Foreskin melanocyte (primary cell): ENCODE measurements at places on chromosomes 1 and 21.

GRCh38 chr1:156709757-156710489 lies 4.5 kb upstream of the CRABP2 start:
- no peak for DNase-seq

DNA sequence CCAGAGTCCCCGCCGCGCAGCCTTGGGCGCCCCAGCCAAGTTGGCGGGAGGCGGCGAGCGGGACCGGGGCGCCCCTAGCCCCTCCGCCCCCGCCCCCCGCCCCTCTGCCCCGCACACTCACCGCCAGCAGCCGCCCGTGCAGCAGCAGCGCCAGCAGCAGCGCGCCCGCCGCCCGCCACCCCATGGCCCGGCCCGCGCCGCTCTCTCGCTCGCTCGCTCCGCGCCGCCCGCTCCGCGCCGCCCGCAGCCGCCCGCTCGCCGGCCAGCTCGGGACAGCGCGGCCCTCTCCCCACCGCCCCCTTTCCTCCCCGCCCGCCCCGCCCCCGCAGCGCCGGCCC lies at the start of gene HSPG2:
TSS of gene HSPG2 (minus strand) at position 277 of the 338 bp plus-strand sequence. CDS start at position 184, 93 bp downstream.
- DNase-seq = no peak

GRCh38 chr1:64975740-64976139 lies 9.4 kb upstream of the JAK1 start:
- DNase-seq = no peak

DNA sequence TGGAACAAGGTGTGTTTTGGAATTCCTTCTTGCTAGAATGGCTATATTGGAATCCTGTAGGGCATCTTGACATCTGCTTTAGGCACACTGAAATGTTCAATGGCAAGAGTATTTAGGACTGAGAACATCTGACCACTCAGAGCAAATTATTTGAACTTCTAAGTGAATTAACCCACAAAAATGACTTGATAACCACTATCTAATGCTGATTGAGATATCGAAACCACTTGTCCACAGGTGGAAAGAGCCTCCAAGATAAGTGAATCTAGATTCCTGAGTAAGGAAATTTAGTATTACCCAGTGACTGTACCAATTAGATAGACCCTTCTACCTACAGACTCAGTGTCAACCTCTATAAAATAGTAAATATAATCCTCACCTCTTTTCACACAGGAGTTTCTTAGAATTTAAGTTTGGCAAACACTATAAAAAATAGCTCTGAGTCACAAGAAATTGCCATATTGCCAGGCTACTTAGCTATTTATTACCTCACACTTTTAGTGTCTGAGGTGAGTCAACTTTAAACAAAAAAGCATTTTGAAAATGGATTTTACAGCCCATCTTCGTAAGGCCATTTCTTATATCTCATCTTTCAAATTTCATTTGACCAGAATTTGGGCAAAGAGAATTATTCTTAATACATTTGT lies 421.8 kb downstream of the PTBP2 start:
- DNase-seq = no peak

DNA sequence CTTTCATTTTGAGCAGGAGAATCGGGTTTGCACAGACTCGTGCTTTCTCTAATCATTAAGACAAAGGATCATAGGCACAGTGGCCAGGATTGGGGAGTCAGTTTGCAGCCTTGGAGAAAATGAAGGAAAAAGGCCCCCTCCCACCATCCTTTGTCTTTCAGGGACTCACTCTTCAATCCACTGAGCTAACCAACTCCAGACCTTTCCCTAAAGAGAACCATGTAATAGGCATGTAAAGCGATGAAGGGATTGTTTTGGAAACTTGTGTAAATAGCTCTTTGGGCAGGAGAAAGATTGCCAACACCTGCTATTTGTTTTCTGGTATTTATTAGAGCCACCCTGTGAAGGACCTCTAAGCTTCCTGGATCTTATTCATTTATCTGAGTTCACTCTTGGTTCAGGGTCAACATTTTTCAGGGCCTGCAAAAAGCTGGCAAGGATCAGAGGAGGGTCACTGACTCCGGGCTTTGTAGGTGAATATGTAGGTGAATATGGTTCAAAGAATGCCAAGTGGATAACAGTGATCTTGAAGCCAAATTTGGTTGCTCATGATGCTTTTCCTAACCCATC lies 192.6 kb upstream of the FGGY start:
- no peak for DNase-seq

DNA sequence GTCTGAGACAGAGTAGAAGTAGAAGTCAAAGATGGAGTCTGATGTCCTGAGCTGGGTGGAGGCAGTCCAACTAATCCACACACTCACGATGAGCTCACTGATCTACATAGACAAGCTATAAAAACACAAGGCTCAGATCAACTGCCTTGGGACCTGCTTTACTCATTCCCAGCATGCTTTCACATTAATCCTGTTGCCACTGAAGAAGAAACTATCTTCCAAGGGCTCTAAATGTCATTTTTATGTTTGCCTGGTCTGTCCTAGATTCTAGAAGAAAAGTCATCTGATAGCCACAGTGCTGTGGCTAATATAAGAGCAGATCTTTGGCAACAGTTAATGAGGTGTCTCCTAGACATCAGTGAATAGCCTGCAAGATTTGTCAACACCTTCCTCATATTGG lies 522.7 kb downstream of the NUF2 start:
- no peak for DNase-seq

- no peak for DNase-seq
These were observed 12.7 kb downstream of the CSF1 start for GRCh38 chr1:109923131-109923945.

DNA sequence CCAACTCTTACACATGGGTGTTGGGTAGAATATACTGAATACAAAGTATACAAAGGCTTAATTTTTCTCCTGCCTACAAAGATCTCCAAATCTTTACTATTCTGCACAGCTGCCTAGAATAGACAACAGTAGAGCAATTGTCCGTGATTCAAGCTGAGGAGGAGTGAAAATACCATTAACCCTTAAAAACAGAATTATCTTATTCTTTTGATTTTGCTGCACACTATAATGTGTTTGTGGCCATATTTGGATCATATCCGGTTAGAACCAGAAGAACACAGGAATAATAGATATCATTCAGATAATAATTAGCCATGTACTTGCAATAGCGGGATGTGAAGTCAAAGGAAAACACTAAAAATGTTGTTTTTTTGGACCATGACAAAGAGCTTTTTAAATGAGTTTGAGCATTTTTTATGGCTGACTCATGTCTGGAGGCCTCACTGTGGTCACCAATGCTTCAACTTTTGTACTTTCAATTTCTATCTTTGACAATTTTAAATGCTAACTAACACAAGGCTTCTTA lies 197.6 kb upstream of the FOXD3 start:
- DNase-seq = peak; percentile 100

GRCh38 chr1:44049839-44050238 lies 18.6 kb upstream of the SLC6A9 start:
- DNase-seq = no peak

- DNase-seq = no peak
These were observed 58.4 kb upstream of the TENT5B start for GRCh38 chr1:27071049-27071416.

- no peak for DNase-seq
These were observed 36.5 kb downstream of the RIPK4 start for GRCh38 chr21:41730367-41730765.

DNA sequence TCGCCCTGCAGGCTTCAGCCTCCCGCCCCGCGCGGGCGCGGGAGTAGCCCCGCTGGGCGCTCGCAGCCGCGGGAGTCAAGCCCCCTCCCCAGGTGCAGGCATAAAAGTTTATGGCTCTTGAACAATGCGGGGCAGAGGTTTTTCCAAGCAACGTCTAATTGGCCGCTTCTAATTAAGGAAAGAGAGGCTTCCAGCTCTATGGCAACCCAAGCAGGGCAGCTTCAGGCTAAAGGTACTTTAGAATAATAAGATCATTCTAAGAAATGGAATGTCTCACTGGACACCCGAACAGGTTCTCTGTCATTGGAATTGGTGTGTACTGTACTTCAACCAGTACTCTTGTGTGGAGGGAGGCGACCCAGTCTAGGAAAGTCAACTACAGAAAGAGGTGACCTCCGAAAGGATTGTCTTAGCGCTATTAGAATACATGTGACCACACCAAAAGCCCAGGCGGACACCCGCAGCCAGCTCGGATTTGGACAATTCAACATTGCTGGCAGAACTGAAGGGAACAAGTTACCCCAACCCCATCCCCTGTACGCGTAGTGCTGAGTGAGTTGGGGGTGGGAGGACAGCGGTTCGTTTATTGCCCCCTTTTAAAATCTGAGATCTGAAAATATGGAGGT lies 12.5 kb downstream of the NR5A2 start:
- no peak for DNase-seq

DNA sequence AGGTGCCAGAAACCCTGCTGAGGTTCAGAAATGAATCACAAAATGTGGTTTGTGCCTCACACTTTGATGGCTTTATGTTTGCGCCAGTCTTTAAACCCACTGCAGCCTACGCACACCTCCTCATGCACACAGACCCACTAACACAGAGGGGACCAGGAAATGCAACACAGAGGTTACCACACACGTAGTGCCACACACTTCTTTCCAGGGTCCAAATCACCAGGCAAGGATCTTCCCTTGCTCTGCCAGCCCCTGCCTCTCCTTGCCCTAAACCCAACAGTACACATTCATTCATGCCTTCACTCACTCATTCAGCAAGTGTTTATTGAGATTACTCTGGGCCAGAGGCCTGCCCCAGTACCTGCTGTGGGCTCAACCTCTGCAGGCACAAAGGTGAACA lies 17.5 kb downstream of the MAB21L3 start:
- no peak for DNase-seq

- no peak for DNase-seq
These were observed 216.0 kb upstream of the NEGR1 start for GRCh38 chr1:72498371-72498770.

DNA sequence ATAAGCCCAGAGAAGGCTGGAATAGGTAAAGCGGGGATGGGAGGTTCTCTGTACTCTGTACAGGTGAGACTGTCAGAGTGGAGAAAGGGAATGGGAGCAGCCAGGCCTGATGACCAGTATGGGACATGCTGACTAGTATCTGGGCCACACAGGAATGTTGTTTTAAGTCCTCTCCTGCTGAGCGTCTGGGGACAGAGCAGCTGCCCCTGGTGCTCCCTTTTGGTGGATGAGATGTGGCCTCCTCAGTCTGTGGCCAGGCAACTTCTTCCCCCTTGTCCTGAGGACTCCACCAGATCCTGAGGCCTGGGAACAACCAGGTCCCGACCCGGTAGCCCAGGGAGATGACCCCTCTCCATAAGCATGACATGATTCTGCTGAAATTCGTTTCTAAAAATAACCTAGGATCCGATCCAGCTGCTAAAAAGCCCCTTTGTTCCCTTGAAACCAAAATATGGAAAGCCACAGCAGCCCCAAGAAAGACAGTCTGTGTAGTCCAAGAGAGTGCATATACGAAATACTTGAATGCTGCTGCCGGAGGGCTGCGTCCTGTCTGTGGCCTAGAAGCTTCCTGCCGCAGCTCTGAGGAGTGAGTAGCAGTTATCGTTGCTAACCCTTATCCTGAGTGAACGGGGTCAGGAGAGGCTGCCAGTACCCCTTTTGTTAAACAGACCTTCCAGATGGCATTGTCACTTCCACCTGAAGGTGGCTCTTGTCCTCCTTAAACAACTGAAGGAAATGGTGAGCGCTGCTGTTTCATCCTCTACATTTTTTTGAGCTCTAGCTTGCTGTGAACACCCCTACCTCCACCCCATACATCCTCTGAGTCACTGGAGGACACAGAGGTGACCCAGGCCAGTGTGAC lies 47.1 kb downstream of the ATP2B4 start:
- DNase-seq = peak; percentile 97

DNA sequence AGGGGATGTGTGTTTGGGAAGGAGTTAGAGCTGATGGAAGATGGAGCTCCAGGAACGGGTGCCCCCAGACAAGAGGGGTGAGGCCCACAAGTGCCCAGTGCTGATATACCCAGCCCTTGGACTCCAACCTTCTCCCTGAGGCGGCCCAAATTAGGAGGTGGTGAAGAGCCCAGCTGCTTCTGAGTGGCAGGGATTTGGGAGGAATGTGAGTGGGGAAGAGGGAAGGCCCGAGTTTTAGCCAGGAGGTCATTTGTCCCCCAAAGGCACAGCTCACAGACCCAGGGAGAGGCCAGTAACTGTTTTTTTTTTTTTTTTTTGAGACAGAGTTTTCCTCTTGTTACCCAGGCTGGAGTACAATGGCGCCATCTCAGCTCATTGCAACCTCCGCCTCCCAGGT lies 1.2 kb upstream of the PADI2 start:
- no peak for DNase-seq

DNA sequence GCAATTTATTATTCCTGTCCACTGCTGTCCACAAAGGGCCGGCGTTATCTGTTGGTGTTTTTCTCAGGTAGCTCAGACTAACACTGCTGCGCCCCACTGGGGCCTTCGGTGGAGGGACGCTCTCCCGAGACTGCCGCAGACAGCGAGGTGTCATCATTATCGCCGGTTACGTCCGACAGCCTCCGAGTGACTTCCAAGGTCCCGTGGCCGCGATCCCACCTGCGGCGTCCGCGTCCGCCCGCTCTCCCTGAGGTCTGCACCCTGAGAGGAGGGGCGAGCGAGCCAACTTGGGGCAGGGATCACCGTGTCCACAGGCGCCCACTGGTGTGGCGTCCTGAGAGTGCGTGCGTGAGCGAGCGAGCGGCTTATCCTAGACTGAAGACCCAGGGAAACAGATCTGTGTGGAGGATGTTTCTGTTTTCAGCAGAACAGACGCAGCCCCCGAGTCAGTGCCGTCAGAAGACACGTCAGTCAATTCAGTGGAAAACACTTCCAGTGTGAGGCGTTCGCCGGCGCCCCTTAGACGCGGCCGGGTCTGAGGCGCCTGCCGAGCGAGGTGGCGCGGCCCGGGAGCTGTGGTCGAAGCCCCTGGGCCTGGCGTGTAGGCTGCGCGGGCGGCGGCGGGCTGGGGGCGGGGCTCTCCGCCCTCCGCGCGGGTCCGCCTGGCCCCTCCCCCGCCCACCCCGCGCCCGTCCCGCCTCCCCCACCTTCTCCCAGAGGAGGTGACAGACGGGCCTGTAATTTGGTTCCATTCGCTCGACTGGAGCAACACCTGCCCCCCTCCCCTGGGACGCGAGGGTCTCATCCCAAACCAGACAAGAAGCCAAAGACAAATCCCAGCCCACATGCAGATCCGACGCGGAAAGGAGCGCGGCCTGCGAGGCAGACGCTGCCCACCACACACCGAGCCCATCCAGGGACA lies 12.6 kb downstream of the NHLH2 start:
- no peak for DNase-seq

GRCh38 chr1:169108863-169109560 lies 2.5 kb downstream of the ATP1B1 start:
- no peak for DNase-seq

DNA sequence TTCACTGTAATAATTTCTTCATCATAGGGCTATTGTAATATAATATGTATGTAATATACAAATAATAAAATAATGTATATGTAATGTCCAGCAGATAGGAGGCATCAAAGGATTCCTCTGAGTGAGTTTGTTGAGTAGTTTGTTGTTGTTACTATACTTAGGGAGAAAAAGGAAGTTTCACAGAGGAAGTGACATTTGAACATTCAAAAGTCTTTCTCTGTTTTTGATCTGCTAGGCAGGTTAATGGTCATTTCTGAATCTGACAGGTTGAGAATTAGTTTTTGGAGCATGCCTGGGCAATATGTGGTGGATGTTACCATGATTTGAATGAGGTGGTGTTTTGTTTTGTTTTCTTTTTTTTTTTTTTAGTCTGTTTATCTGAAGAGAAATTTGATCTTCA lies 102.1 kb downstream of the NRDC start:
- DNase-seq = no peak
